Progenitor cell of endocrine pancreas (in vitro differentiated cells): ENCODE measurements at places on chromosomes 1 and 21. TPM values are rescaled to one million over a fixed set of nuclear protein-coding genes. Genes with fewer than 3 reads are reported as not detected.

ADIPOR1 gene
- 41.5 and 45.7 TPM in 2 replicates for total RNA-seq

- DNase-seq: peak; percentile 24
Measured at GRCh38 chr1:43366179-43366578, 1.6 kb downstream of the ELOVL1 start.

DNA sequence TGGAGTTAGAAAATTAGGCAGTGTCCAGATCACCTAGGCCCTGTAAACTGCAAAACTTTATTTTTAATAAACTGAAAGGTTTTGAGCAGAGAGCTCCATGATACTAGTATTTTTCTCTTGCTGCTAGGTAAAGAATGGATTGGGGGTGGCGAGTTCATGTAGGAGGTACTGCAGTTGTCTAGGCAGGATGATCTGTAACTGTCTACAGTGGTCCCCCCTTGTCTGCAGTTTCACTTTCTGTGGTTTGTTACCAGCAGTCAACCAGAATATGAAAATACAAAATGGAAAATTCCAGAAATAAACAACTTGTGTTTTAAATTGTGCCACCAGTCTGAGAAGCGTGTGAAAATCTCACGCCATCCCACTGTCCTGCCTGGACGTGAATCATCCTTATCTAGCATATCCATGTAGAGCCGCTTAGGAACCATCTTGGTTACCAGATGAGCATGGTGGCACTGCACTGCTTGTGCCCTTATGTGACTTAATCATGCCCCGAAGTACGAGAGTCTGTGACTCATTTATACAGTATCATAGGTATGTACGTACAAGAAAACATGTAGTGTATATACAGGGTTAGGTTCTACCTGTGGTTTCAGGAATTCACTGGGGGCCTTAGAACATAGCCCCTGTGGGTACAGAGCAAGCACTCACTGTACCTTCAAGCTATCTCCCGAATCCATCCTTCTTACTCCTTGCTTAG is 94.2 kb downstream of the AHCTF1 start:
- no peak for DNase-seq

DNA sequence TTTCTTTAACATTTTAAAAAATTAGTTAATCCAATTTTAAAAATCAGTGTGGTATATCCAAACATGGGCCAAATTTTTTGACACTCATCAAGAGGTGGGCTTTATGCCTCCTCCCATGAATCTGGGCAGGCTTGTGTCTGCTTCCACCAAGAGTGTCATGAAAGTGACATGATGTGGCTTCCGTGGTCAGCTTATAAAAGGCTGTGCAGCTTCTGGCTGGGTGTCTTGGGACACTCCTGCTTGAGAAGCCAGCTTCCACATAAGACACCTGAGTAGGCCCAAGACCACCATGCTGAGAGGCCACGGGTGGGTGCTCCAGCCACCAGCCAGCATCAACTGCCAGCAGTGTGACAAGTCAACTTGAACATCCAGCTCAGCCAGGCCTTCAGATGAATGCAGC is 74.3 kb upstream of the RUNX3 start:
- no peak for DNase-seq

DNA sequence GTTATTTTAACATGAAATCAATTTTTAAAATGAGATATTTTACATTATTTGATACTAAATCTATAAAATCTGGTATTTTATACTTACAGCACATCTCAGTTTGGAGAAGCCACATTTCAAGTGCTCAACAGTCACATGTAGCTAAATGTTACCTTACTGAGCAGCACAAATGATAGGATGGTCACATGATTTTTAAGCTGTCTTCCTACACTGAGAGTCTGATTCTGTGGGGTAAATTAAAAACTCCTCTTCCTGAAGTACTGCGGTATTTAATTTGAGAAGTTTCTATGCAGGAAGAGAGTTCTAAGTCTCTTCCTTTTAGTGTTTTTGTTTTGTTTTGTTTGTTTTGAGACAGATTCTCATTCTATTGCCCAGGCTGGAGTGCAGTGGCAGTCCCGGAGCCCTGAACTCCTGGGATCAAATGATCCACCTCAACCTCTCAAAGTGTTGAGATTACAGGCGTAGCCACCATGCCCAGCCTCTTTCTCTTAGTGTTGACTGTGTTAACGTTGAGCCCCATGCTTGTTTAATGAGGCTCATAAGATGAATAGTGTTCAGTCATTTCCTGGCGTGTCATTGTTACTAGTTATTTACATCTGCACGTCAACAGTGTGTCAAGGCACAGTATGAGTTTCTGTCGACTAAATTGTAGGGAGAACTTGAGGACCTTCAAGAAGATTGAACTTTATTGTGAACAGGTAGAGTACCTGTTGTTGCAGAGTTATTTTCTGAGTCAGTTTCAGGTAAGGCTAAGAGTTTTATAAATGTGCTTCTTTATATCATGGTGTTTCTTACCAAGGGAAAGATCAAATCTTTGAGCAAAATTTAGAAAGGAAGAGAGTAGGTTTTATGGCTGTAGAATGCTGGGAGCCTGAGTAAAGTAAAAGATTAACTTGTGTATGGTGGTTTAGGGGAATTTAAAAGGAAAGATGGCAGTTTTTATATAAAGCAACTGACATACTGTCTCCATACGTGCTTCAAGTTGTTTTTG is 3.3 kb downstream of the CNST start:
- no peak for DNase-seq

DNA sequence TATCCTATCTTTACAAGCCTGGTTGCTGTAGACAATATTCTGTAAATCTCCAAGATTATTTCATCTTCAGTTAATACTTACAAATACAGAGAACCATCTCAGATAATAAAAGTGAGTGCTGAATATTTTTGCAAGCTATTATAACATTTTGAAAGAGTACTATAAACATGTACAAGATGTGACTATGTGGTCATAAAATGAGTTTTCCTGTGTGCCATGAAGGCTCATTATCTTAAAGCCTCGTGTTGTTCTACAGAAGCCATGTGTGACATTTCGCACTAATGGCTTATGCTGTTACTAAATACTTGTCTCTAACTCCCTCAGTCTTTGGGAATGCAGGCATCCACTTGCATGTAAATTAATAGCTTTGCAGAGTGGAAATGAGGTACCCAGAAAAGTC is 48.3 kb downstream of the SAMSN1 start:
- no peak for DNase-seq

- peak; percentile 30 for DNase-seq
Measured at GRCh38 chr1:24472527-24473251, 29.9 kb upstream of the RCAN3 start.
